ENCODE measurements at places on chromosomes 4 and X. TPM values are rescaled to one million over a fixed set of nuclear protein-coding genes. Genes with fewer than 3 reads are reported as not detected.
A peak's percentile ranks its signal among the peaks of the same experiment; 100 is the strongest.

The ATOH1 gene
- total RNA-seq, result not detected

GRCh38 chr4:42605264-42605663, 51.6 kb downstream of the ATP8A1 start:
- H3K36me3 ChIP-seq, result no peaks in the 10 kb centered on the region
- H3K4me3 ChIP-seq, result peak overlapping the region; percentile 23
- H3K4me1 ChIP-seq, result peaks cover 39% of the 10 kb centered on the region
- no peak for DNase-seq
- H3K27ac ChIP-seq, result peak overlapping the region; percentile 74

- peaks cover 4% of the 10 kb centered on the region for H3K27me3 ChIP-seq
- peak; percentile 42 for DNase-seq
- H3K27ac ChIP-seq, result peak within 1 kb of the TSS; percentile 36
- peak within 1 kb of the TSS; percentile 68 for H3K4me3 ChIP-seq
- H3K4me1 ChIP-seq, result no peaks in the 10 kb centered on the region
- no peaks in the 10 kb centered on the region for H3K36me3 ChIP-seq
Measured at GRCh38 chr4:89307446-89308160, at the start of gene GPRIN3. Gene GPRIN3 (minus strand): TSS chr4:89307800. CDS start chr4:89250110, 57,690 bp downstream.

DNA sequence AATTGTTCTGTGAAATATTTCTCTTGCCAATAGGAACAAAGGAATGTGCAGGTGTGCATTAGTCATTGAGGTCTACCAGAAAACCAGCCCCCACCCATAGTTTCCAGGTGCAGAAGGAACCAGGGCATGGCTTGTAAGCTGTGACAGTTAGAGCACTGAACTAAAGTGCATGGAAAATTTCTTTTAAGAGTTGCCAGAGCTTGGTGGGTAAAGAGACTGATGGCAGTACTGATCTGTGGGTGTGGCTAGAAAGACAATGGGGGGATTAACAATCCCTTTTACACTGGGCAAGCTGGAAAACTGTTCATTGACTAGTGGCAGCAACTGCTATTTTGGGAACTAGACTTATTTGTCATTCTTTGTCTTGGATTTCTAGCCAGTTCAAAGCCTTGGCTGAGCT, 326.9 kb downstream of the PCDH19 start:
- no peaks in the 10 kb centered on the region for H3K4me1 ChIP-seq
- H3K27ac ChIP-seq, result no peak overlapping the region
- no peaks in the 10 kb centered on the region for H3K27me3 ChIP-seq
- no peak for DNase-seq
- H3K36me3 ChIP-seq, result no peaks in the 10 kb centered on the region

DNA sequence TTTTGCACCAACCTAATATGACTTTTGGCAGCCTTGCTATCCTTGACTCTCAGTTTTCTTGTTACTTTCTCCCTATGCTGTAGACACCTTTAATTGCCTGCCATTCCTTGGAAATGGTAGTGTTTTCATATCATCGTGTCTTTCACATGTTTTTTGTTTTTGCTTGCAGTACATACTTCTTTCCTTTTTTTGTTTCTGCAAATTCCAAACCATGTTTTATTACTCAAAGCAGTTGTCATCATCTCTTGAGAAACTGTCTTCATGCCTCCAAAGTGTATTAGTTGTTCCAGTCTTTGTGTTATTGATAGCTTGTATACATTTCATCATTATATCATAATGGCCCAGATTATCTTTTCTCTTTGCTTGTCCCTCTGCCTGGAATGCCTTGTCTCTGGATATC, 57.1 kb downstream of the PDLIM5 start:
- peak overlapping the region; percentile 78 for H3K27ac ChIP-seq
- no peaks in the 10 kb centered on the region for H3K27me3 ChIP-seq
- H3K36me3 ChIP-seq, result no peaks in the 10 kb centered on the region
- DNase-seq, result no peak
- H3K4me3 ChIP-seq, result no peak overlapping the region

DNA sequence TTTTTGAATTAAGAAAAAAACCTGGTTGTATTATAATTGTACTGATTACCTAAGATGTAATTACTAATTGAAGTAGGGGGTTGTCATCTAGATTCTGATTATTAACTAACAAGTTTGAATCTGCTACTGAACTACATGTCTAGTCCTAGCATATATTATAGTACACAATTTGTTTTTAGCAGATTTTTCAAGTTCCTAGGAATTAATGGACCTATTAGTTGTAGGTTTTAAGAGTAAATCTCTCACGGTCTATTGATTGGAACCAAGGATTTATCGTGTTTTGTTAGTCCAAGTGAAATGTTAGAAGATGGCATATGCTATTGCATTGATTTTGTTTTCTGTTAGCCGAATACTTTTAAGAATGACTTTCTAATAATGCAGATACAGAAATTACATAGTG, 20.8 kb downstream of the PTPN13 start:
- no peaks in the 10 kb centered on the region for H3K27me3 ChIP-seq
- no peak overlapping the region for H3K4me3 ChIP-seq
- no peaks in the 10 kb centered on the region for H3K36me3 ChIP-seq
- no peaks in the 10 kb centered on the region for H3K4me1 ChIP-seq

Data from psoas muscle (tissue), 8 donors.